NCI-H460 (cell line): ENCODE measurements at places on chromosomes 7 and 10. TPM values are rescaled to one million over a fixed set of nuclear protein-coding genes. Genes with fewer than 3 reads are reported as not detected.

LRRD1 gene
- total RNA-seq = not detected in 2 replicates

RAPGEF5 gene
- total RNA-seq = 0.84 and 0.87 TPM in 2 replicates

ZWINT gene
- 53.2 and 55.7 TPM in 2 replicates for total RNA-seq

NCAPG2 gene
- total RNA-seq = 33.9 and 36.5 TPM in 2 replicates

NEUROG3 gene
- not detected in 2 replicates for total RNA-seq

ERV3-1 gene
- total RNA-seq = 3.0 and 6.0 TPM in 2 replicates

ZNF679 gene
- not detected in 2 replicates for total RNA-seq

TACR2 gene
- total RNA-seq = not detected in 2 replicates

AEBP1 gene
- not detected in 2 replicates for total RNA-seq
